ENCODE measurements at places on chromosomes 7 and 10.

DNA sequence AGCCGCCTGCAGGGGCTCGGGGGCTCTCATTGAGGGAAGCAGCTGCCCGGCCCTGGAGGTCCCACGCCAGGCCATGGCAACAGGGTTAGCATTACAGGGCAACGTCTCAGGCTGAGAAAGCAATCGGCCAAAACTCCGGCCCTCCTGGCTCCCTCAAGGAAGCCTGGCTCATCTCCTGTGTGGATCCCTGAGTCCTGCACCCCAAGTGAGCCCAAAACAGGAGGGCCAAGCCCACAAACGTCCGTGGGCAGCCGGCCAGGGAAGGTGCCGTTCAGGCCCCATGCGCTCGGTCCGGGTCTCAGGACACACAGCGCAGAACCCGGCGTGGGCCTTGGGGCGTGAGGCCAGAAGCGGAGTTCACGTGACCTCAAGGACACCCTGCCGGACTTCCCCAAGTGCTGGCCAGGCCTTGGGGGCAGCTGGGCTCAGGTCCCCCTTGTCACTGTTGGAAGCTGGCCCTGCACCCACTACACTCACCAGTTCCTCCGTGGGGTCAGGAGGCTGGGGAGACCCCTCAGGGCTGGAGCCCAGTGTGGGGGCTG, 8.0 kb upstream of the PWWP2B start:
- DNase-seq: no peak

DNA sequence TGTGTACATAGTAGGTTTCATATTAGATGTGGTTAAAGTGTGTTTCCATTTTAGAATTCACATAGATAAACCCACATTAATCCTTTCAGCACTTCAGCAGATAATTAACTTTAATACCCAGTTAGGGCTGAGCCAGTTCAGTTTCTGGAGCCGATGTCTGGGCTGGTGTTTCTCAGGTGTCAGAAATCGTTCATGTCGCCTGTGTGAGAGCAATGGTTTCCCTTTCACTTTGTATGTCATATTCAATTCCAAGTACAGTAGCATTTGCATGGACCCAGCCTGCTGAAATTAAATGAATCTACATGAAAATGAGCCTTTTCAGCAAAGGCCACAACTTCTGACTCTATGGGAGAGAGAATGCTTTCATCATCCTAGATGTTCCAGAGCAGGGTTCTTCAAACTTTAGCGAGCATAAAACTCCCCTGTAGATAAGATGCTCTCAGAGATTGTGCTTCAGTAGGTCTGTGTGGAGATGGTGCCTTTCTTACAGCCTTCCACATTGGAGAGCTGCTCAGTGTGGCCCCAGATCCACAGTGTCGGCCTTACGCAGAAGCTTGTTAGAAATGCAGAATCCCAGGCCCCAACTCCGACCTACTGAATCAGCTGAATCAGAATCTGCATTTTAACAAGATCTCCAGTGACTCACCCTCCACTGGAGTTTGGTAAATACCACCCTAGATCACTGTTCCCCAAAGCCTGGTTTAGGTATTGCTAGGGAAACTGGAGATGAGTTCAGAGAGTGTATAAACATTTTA, 19.6 kb downstream of the WIPF3 start:
- peak; percentile 84 for DNase-seq

DNA sequence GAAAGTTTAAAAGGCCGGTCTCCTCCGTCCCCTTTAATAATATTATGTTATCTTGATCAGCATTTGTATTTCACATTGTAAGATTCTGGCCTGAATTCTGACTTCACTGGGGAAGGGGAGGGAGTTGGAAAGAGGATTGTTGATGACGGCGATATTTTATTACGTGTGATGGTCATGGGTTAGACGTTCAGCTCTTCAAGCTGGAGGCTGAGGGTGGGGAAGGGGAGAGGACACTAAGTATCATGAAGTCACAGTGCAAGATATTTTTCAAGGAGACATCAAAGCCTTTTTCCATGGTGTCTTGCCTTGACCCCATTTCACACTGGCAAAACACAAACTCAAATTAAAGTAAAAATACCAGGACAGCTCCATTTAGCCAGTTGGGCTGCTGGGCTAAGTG, 126.7 kb downstream of the WDR11 start:
- no peak for DNase-seq

GRCh38 chr7:30915751-30916150, 4.1 kb downstream of the AQP1 start:
- DNase-seq: no peak

- no peak for DNase-seq
Measured at GRCh38 chr10:90675621-90676020, 182.2 kb downstream of the HTR7 start.

GRCh38 chr7:151011097-151011409, 13.2 kb downstream of the ATG9B start:
- no peak for DNase-seq

- no peak for DNase-seq
Measured at GRCh38 chr7:158910254-158911053, 54.1 kb downstream of the DYNC2I1 start.

DNA sequence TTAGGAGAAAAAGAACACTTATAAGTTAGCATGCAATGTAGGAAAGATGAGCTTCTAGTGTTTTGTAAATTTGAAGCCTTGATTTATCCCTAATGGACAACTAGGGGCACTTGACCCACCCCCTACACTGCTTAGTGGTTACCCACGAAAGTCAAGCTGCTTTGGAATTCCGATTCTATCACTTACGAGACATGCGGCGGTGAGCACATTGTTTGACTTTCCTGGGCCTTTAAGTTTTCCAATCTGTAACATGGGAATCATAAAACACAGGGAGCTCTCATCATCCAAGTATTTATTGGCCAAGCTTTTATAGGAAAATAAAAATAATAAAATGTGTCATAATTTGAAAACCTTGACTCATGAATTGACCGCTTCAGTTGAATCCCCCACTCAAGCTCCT, 78.7 kb upstream of the PDK4 start:
- DNase-seq: no peak

DNA sequence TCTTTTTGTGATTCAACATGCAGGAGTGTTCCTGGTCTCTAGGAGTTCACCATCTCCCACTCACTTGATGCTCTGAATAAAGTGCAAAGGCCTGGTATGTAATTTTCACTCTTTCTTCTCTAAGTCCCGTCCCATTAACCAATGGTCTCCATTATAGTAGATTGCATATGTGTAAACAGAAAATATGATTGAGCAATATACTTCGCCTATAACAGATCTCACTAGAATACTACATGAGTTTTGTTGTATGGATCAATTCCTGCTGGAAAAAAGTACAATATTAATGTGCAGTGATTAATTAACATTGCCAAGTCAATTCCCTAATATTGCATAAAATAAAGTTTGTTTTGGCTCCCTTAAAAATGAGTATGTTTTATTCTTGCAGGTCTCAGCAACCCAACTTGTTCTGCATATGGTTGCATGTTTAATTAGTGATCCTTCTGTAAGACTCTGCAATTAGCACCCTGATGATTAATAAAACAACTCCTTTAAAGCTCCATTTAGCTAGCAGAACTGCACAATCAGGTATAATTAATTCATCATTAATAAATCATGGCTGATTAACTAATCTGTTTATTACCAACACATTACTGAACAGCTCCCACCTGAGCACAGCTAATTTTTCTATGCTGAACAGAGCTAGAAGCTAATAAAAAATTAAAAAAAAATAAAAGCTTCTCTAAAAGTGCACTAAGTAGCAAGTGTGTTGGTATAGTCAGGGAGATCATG, 37.8 kb upstream of the ATOH7 start:
- DNase-seq: no peak
